Occipital lobe (tissue), 3 donors: ENCODE measurements at places on chromosomes 11 and 22.

DNA sequence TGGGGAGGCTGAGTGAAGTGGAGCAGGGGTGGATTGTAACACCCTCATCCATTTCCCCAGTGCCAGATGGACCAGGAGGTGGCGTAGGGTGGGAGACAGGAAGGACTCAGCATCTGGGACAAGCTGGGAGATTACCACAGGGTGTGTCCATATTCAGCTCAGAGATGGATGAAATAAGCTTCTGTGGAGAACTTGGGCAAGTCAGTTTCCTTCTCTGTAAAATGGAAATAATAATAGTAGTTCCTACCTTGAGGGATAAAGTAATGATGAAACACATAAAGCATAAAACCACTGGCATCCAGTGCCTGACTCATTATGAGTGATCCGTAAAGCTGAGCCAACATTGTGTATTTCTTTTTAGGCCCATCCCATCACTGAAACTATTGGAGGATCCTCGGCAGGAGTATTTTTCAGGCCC lies 607 bp upstream of the ROBO4 start:
- DNase-seq, result no peak

DNA sequence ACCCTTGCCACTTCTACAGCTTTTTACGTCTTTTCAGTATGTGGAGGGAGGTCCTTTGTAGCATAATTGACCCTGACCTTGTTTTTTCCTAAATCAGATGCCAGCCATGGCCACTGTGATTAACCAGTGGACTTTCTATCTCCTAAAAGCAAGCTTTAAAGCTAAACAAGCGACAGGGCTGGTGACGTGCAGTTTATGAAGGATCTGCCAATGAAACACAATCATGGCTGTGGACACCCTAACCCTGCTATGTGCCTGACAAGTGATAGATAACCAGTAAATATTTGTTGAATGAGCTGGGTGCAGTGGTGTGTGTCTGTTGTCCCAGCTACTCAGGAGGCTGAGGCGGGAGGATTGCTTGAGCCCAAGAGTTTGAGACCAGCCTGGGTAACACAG lies 64.2 kb downstream of the LIF start:
- DNase-seq, result no peak

DNA sequence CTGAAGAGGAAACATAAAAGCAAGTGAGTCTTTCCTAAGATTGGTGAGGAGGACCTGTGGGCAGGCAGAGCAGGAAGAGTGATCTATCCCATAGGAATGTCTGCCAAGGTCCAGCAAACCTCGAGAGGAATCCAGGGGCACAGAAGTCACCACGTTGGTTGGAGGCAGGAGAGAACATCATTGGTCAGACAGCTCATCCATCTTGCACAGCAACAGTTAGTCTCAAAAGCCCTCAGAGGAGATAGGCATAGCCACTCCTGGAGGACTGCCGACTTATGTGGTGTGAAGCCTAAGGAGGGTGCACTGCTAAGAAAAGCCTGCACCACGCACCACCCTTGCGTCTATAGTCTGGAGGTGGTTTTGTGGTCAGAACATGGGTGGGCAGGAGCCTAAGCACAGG lies 109.1 kb downstream of the RASSF10 start:
- no peak for DNase-seq

- no peak for DNase-seq
Observed at GRCh38 chr11:123740787-123741158, 687 bp downstream of the ZNF202 start.

GRCh38 chr22:49272546-49273125 lies 555.0 kb downstream of the BRD1 start:
- DNase-seq, result no peak

GRCh38 chr11:128236506-128237498 lies 350.6 kb downstream of the ETS1 start:
- DNase-seq, result no peak

GRCh38 chr22:38655519-38656255 lies 505 bp downstream of the FAM227A start:
- DNase-seq, result no peak

DNA sequence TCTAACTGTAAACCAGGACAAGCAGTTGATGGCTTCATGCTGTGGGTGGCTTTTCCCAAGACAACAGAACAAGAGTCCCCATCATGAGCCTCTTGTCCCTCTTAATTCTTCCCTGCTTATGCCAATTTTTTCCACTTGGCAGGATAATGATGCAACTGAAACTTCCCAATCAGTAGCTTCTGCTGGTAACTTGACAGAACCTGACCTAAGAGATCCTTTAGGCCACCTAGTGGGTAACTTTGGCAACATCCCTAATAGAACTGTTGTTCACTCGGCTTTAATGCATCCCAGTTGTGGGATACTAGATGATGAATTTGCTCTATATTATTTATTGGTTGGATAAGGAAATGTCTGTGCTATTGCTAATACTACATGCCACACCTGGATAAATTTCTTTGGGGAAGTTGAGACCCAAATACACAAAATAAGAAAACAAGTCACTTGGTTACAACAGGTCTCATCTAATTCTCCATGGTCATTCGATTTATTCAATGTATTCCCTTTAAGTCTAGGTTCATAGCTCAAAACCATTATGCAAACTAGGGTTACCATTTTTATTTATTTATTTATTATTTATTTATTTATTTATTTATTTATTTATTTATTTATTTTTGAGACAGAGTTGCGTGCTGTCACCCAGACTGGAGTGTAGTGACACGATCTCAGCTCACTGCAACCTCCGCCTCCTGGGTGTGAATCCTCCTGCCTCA lies 41.4 kb upstream of the NFAM1 start:
- no peak for DNase-seq

DNA sequence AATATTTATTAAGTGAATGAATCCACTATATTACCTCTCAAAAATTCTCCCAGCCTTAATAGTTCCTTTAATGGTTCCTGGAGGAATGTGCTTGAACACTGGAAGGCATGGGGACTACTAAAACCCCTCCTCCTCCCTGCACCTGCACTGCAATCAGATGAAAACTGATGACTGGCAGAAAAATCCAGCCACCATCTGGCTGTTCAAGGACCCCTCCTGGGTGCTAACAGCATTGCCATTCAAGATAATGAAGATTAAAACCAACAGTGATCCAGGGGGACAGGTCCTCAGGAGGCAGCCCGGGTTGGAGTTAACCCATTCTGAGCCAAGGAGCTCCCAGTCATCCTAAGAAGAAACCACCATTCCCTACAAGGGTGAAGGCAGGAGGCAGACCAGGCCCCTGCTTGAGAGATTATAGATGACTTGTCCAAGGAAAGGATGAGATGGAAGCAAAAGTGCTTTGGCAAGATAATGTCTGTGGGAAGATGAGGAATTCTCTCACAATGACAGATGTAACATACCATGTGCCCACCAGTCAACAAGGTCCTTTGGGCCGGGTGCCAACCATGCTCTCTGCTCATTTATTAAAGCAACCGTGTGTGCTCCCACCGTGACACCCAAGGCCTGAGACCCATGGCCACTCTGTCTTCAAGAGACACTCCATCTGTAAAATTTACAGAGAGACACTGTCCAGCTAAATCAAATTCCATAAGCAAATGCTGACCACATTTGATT lies 90.6 kb downstream of the LARGE1 start:
- DNase-seq, result no peak

DNA sequence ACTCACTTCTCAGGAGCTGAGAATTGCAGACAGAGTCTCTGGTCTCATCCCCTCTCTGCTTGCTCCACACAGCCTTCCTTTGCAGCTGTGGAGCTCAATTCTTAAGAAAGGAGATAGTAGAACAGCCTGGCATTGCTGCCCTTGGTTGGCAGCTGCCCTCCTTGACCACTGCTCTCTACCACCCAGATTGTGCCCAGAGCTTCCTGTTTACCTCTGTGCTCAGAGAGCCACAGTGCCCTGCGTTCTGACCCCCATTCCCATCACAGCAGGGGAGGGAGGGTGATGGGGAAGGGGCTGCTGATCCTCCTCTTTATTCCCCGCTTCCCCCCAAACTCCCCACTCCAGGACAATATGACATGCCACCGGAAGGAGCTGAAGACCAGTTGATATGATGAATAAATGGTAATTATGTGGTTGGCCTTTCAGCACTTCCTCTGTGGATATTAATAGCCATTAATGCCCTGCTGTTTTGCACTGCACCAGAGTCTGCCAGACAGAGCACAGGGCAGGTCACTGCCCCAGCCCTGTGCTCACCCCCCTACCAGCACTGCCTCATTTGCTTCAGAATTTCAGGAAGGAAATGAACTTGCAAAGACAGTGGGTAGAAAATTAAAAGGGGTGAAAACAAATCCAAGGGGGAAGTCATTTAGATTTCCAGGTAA lies 426.8 kb upstream of the CADM1 start:
- no peak for DNase-seq

GRCh38 chr11:27945348-27945747 lies 162.6 kb downstream of the KIF18A start:
- DNase-seq, result no peak

DNA sequence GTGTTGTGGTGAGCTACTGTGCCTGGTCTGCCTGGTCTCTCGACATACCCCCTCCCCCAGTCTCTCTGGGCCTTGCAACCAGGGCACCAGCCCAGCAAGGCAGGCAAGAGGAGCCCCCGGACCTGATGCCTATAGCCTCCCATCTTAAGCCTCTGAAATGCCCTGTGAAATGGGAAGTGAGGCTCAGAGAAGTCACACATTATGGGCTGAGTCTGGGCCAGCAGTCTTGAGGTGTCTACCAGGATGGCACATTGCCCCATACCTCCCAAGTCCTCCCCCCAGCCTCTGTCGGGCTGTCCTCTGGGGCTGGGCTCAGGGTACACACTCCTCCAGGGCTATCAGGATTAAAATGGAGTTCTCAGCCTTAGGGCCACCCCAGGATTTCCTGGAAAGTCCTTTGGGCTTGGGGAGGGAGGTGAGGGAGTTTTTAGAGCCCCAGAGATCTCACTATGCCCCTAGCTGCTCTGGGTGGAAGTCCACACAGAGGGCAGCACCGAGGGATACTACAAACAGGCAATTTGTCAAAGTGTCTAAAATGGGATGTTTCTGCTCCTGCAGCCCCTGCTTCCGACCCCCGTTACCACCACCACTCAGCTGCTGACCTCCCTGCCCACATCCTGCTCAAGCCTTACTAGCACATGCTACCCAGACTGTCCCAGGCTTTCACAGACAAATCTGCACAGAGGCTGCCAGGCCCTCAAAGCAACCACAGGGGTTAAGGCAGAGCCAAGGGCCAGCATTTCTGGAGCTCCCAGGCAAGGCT lies 3.1 kb upstream of the SH3BP1 start:
- no peak for DNase-seq

DNA sequence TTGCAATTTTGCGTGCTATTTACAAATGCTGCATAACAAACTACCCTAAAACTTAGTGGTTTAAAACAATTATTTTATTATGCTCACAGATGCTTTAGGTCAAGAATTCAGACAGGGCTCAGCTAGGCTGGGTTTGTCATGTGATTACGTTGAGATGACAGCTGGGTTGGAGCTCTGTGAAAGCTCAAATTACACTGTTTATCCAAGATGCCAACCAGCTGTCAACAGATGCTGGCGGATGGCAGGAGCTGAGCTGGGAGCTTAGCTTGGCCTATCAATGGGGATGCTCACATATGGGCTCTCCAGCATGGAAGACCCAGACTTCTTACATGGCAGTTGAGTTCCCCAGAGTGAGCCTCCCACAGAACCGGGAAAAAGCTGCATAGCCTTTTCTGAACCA lies 62.7 kb downstream of the STK33 start:
- DNase-seq, result no peak

GRCh38 chr22:42717197-42717928 lies 3.3 kb downstream of the A4GALT start:
- DNase-seq, result no peak

GRCh38 chr11:131932584-131933325 lies 562.3 kb downstream of the NTM start:
- no peak for DNase-seq

DNA sequence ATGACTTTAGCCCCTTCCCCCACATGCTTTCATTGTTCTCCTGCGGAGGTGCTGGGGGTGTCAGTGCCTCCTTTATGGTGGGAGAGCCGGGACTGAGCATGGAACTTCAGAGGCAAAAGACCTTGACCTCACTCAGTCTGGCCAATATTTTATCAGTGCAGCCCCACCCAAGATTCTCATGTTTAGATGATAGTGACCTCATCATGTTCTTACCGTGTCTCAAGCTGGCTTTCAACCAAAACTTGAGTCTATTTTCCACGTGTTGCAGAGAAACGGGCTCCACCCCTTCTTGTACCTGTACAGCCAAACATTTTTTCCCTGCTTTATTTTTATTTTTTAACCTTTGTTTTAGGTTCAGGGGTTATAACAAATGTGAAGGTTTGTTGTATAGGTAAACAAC lies 47.7 kb upstream of the NECTIN1 start:
- no peak for DNase-seq

DNA sequence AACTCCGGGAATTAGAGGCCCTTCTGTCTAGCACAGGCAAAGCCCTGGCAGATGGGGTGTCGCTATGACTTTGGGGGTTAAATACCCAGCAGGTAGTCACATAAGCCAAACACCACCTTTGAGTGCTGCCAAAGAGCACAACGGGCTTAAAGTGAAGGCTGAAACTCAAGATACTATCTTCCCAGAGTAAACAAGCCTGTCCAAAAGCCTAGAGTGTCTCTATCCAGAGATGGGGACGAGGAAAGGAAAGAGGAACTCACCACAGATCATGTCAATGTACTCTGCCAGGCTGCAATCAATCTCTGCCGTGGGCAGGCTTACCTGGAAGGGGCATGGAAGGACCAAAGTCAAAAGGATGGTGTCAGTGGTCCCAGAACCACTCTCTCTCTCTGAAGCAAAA lies 14.5 kb downstream of the TMEM25 start:
- DNase-seq, result no peak

- no peak for DNase-seq
Observed at GRCh38 chr11:125995313-125995712, 49.5 kb downstream of the VSIG10L2 start.

- no peak for DNase-seq
Observed at GRCh38 chr22:48851933-48852549, 975.6 kb downstream of the BRD1 start.

GRCh38 chr22:32123657-32124056 lies 35.4 kb downstream of the C22orf42 start:
- DNase-seq, result no peak

GRCh38 chr22:43400449-43400848 lies 11.4 kb upstream of the MPPED1 start:
- DNase-seq, result no peak

DNA sequence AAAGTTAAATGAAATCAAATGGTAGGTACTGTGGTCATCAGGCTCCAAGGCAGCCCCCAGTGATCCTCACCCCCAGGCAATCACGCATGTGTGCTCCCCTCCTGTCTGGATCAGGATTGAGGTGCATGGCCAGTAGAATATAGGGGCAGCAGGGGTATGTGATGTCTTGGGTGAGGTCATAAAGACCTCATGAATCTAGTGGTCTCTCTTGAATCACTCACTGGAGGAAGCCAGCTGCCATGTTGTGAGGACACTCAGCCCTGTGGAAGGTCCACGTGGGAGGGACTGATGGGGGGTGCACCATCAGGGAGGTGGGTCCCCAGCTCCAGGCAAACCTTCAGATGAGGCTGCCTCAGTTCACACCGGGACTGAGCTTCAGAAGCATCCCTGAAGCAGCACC lies 6.8 kb upstream of the IL17REL start:
- DNase-seq, result no peak
